ENCODE measurements at places on chromosomes 6 and 20. TPM values are rescaled to one million over a fixed set of nuclear protein-coding genes. Genes with fewer than 3 reads are reported as not detected.

The ROMO1 gene
- 185 TPM for total RNA-seq

The IRF4 gene
- total RNA-seq, result not detected

- no peak for DNase-seq
- H3K4me1 ChIP-seq, result peaks cover 19% of the 10 kb centered on the region
- H3K27me3 ChIP-seq, result peaks cover 5% of the 10 kb centered on the region
- H3K4me3 ChIP-seq, result peak overlapping the region; percentile 94
Measured at GRCh38 chr20:43459022-43459942, 1.6 kb downstream of the SRSF6 start.

DNA sequence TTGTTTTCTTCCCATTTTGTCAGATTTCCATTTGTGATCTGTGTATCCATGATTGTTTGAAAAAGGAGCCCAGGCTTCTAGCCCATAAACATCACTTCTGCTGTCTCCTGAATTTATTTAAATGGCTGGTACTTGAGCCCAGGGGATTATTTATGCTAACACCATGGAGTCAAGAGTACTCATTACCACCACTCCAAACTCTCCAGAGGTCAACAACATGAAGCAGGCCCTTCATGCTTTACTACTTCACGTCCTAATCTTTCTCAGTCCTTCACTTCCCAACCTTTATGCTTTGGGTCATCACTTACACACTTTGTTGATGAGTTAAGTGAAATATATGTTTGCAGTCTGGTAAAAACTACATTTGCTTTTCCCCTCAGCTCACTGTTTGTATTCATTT, 247.8 kb downstream of the BMP2 start:
- no peaks in the 10 kb centered on the region for H3K36me3 ChIP-seq
- H3K4me1 ChIP-seq, result no peaks in the 10 kb centered on the region
- no peaks in the 10 kb centered on the region for H3K27me3 ChIP-seq
- H3K4me3 ChIP-seq, result no peak overlapping the region
- H3K27ac ChIP-seq, result no peak overlapping the region

The KCNQ5 gene
- total RNA-seq, result 0.43 TPM

The MLN gene
- total RNA-seq, result not detected

The TRIM40 gene
- not detected for total RNA-seq

DNA sequence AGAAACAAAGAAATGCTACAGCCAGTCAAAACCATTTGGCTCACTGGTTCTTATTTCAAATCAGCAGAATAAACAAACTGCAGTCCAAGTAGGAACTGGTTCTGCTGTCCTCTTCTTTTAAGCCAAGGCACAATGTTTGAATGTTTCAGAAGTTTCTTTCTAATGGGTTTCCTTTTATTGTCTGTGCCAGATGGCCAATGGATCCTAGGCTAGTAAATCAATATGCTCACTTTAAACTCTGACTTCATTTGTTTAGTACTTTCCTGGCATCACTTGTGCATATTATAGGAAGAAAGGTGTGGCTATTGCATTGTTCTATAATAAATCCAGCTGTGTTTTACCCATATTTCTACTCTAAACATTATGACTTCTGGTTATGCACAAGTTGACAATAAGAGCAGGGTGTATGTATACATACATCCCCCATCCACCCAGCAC, 99.7 kb upstream of the PLCB4 start:
- DNase-seq, result no peak
- H3K27me3 ChIP-seq, result no peaks in the 10 kb centered on the region
- H3K4me1 ChIP-seq, result no peaks in the 10 kb centered on the region
- H3K27ac ChIP-seq, result no peak overlapping the region

DNA sequence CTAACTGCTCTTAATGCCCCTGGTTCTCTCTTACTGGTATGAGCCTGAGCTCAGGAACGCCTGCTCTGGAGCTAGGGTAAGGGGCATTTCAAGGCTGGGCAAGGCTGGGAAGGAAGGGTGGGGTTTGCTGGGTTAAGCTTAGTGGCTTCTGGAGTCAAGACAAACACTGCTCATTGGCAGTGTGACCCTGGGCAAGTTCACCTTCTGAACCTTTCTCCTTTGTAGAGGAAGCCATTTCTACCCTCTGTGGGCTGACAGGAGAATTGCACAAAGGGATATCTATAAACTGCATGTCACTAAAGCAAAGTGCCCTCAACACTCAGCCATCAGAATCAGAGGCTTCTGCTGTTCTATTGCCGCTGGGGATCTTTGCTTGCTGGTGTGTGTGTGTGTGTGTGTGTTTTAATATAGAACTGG, 20.3 kb upstream of the LRRN4 start:
- no peaks in the 10 kb centered on the region for H3K27me3 ChIP-seq
- DNase-seq, result no peak
- H3K27ac ChIP-seq, result no peak overlapping the region
- H3K4me1 ChIP-seq, result no peaks in the 10 kb centered on the region
- no peak overlapping the region for H3K4me3 ChIP-seq

DNA sequence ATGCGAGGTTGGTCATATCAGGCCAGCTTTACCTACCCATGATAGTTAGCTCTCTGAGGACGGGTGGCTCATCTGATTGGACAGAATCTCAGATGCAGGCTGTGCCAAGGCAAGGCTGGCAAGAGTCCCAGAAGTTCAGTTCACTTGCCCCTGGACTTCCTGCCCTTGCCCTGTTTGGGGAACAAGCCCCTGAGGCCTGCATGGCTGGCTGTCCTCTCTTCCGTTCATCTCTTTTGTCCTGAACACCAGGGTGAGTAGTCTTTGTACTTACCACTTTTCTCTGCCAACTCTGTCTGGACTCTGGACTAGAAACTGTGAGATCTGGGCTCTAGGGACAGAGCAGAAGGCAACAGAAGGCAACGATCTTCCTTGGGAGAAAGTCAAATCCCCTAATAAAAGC, 769.9 kb downstream of the QKI start:
- no peaks in the 10 kb centered on the region for H3K36me3 ChIP-seq
- no peak overlapping the region for H3K27ac ChIP-seq
- H3K4me1 ChIP-seq, result no peaks in the 10 kb centered on the region
- no peak for DNase-seq

The HFE gene
- total RNA-seq, result 5.7 TPM
